Cardiac muscle cell (in vitro differentiated cells and primary cell): ENCODE measurements at places on chromosomes 7 and 10. TPM values are rescaled to one million over a fixed set of nuclear protein-coding genes. Genes with fewer than 3 reads are reported as not detected.

GRCh38 chr7:18467011-18467410 is 28.5 kb upstream of the HDAC9 start:
- H3K36me3 ChIP-seq = no peaks in the 10 kb centered on the region
- H3K4me3 ChIP-seq = no peak overlapping the region
- no peaks in the 10 kb centered on the region for H3K27me3 ChIP-seq
- no peaks in the 10 kb centered on the region for H3K4me1 ChIP-seq
- no peak overlapping the region for H3K27ac ChIP-seq

GRCh38 chr10:43128958-43129706 is 9.1 kb upstream of the CSGALNACT2 start:
- no peaks in the 10 kb centered on the region for H3K4me1 ChIP-seq
- H3K27ac ChIP-seq = no peak overlapping the region
- H3K27me3 ChIP-seq = no peaks in the 10 kb centered on the region
- no peaks in the 10 kb centered on the region for H3K36me3 ChIP-seq
- no peak overlapping the region for H3K4me3 ChIP-seq
- DNase-seq = no peak

- H3K36me3 ChIP-seq = no peaks in the 10 kb centered on the region
- H3K27ac ChIP-seq = no peak overlapping the region
- no peaks in the 10 kb centered on the region for H3K4me1 ChIP-seq
- H3K27me3 ChIP-seq = no peaks in the 10 kb centered on the region
Observed at GRCh38 chr7:150668472-150668911, 17.0 kb upstream of the GIMAP2 start.

GRCh38 chr10:97024168-97025073 is 161.3 kb downstream of the SLIT1 start:
- H3K4me3 ChIP-seq = no peak overlapping the region
- H3K27ac ChIP-seq = peak overlapping the region; percentile 52
- H3K4me1 ChIP-seq = peaks cover 25% of the 10 kb centered on the region
- H3K36me3 ChIP-seq = no peaks in the 10 kb centered on the region

GRCh38 chr7:127962589-127963361 is 68.5 kb downstream of the LRRC4 start:
- no peak overlapping the region for H3K27ac ChIP-seq
- no peaks in the 10 kb centered on the region for H3K36me3 ChIP-seq
- no peaks in the 10 kb centered on the region for H3K27me3 ChIP-seq
- H3K4me3 ChIP-seq = no peak overlapping the region
- peaks cover 7% of the 10 kb centered on the region for H3K4me1 ChIP-seq

- H3K36me3 ChIP-seq = no peaks in the 10 kb centered on the region
- no peak for DNase-seq
- H3K4me3 ChIP-seq = no peak overlapping the region
- H3K27me3 ChIP-seq = no peaks in the 10 kb centered on the region
Observed at GRCh38 chr10:89351412-89351779, 23.6 kb downstream of the IFIT3 start.

Gene BAG3
- polyA plus RNA-seq = 62.3 and 64.2 TPM in 2 replicates
